ENCODE measurements at places on chromosomes 4 and X.

DNA sequence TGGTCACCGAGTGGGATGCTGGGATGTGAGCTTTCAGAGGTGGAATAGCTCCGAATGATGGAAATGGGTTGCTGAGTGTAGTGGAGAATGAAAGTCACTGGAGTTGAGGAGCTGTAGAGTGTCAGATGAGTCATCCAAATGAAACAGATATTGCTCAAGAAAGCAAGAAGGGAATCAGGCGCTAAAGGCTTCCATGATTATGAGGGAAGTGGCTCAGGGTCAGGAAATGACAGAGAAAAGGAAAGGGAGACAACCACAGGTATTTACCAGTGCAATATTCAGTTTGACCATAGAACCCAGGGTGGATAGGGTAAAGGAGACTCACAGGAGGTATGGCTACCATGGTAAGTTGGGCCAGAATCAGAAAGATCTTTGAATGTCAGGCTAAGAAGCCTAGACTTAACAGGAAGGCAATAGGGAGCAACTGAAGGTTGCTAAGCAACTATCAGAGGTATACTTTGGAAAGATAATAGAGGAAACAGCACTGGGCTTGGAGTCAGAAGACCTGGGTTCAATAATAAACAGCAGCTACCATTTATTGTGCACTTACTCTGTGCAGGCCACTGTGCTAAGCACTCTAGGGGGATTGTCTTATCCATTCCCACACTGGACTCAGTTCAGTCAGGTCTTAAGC lies 11.7 kb downstream of the LAS1L start:
- DNase-seq = no peak

DNA sequence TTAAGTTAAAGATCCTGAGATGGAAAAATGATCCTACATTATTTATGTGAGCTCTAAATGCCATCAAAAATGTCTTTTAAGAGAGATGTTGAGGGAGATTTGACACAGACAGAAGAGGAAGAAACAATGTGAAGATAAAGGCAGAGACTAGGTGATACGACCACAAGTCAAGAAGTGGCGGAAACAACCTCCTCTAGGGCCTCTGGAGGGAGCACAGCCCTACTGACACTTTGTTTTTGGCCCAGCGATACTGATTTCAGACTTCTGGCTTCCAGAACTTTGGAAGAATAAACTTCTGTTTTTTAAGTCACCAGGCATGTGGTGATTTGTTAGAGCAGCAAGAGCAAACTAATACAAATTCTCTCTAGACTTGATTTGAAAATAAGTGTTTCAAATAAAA lies 1216.1 kb downstream of the FSTL5 start:
- DNase-seq = no peak

DNA sequence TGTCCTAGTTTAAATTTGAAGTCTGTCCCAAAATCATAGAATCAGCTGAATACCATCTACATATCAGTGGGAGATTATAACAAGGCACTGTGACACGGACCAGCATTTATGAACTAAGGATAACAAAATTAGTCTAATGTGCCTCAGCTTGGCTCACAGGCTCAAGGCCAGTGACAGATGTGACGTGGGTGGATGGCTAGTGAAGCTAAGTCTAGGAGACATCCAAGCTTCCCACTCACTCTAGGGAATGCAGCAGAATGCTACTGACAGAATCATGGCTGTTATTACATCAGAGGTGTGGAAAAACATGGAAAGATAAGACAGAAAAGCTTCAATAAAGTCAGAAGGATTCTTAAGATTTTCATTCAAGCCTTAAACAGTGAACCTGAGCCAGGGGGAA lies 329.9 kb downstream of the NAF1 start:
- DNase-seq = no peak

GRCh38 chrX:8969378-8969777 lies 64.5 kb downstream of the FAM9B start:
- no peak for DNase-seq

DNA sequence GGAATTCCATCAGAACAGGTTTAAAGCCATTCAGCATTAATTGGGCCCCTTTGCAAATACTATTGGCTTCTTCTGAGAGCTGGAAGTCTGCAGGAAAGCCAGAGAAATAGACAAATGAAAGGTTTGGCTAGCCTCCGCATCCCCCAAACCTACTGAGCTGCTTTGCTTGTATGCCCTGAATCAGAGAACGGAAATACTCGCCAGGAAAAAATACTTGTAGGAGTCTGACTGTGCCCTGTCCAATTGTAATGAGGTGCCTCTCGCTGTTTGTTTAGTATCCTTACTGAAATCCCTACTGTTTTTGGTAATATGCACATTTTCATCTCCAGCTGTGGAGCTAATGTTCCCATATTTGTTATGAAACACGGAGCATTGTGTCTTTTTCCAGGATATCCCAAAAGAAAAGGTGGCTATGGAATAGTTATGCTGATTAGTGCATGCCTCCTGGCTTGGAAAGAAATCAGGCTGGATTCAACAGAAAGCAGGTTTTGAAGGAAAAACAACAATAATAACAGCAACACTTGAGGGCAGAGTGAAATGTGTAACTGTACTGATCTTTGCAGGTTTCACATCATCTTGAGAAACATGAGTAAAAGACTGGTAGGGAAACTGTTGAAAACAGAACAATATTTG lies 50.7 kb upstream of the NLGN4X start:
- no peak for DNase-seq

DNA sequence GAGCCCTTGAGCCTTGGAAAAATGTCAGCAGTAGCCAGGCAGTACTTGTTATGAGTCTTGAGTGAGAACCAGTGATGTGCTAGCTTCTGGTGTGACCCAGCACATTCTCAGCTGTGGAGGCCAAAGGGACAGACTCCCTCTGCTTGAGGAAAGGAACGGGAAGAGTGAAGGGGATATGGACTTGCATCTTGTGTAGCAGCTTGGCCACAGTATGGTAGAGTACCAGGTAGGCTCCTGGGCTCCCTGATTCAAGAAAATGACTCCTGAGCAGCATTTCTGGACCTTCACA lies 1601.9 kb upstream of the ADGRL3 start:
- DNase-seq = no peak

DNA sequence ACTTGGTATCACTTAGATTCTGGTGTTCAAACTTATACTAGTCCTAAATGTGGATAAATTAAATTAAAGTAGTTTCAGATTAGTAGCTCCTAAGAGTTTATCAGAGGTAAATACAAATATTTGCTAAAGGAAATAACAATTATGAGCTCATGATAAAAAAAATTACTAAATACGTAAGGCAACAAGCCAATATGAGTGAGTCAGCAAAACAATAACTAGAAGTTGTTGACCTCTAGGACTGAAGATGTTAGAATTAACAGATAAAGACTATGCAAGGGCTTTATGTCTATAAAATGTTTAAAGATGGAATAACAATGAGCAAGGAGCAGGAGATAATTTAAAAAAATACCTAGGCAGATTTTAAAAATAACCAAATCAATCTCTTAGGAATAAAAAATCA lies 195.8 kb downstream of the CLCN4 start:
- no peak for DNase-seq

DNA sequence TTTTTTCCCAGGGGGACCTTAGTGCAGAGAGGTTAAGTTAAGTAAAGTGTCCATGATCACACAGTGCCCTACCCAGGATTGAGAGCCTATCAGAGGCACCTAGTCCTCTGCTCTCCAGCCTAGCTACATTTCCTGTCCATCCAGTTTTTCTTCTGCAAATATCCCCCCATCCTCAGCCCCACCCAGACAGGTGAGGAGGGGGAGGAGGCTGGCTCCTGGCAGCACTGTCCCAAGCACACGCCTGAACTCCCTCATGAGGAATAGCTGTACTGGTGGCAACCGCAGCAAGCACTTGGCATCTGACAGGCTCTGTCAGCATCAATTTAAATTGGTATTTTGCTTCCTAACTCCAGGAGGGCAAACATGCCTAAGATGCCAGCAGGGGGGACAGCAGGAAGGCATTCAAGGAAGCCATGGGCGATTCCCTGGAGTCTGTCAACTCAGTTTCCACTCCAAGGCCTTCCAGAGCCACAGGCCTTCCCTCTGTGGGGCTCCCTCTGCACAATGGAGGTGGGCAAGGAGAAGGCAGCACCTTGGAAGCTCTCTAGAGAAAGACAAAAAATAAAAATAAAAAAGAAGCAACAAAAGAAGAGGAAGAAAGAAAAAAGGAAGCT lies 6.4 kb upstream of the FRMPD3 start:
- no peak for DNase-seq

- DNase-seq = no peak
Observed at GRCh38 chrX:131649741-131650140, 105.9 kb downstream of the OR13H1 start.

GRCh38 chr4:78846258-78846657 lies 70.1 kb downstream of the BMP2K start:
- DNase-seq = no peak

- DNase-seq = no peak
Observed at GRCh38 chr4:679104-679481, 4.8 kb downstream of the MYL5 start.

DNA sequence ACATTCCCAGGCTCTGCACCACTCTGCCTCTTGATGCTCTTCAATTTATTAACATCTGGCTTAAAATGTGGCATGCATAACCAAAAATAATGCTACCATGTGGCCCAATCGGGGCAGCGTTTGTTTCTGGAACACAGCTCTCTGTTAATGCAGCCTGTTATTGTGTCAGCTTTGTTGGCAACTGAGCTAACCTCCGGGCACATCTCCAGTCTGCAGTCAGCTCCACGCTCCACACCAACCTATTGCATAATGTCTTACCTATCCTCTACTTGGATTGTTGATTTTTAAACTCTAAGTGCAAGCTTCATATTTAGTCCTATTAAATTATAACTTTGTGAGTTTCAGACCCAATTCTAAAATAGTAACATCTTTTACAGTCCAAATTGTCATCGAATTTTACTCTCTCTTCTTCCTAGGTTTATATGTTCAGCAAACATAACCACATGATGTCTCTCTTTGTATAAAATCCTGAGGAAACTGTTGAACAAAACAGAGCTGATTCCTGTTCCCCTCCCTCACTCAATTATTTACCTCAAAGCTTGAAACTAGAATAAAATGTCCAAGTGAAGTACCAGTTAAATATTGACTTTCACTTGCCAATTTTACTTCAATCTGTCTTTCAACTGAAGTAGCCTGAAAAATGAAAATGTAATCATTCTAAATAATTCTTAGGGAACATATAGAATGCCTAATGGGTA lies 92.2 kb upstream of the RAPGEF2 start:
- no peak for DNase-seq

DNA sequence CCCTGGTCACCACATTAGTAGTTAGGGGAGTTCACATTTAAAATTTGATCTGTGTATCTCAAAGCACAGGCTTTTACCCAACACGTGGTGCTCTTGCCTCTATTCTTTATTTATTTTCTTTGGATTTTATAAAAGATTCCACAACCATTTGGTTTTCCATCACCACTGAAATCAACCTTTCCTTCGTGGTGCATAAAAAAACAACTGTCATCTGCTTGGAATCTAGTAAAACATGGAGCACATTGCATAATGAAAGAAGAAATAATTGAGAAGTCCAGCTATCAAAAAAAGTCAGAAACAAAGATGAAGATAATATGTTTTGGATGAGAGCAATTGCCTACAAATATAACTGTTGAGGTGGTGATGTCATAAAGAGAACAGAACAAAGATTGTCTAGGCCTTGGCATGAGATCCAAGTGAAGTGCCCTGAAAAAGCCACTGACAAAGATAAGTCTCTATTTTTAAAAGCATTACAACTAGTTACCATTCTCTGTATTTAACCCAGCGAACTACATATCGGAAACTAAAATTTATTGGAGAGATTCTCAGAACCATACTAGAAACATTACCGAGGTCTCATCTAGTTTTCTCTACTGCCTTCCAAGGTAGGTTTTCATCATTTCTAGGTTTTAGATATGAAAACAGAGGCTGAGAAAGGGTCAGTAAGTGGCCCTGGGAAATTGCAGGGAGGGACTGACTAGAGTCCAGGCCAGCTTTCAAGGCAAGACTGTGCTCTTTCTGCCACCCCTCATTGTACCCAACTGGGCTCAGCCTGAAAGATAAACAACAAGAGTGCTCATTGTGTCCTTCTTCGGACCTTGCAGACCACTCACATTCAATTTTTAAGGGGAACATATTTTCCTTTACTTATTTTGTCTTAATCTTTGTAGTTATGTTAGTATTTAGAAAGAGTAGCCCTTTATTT lies 127.3 kb downstream of the MAD2L1 start:
- no peak for DNase-seq

DNA sequence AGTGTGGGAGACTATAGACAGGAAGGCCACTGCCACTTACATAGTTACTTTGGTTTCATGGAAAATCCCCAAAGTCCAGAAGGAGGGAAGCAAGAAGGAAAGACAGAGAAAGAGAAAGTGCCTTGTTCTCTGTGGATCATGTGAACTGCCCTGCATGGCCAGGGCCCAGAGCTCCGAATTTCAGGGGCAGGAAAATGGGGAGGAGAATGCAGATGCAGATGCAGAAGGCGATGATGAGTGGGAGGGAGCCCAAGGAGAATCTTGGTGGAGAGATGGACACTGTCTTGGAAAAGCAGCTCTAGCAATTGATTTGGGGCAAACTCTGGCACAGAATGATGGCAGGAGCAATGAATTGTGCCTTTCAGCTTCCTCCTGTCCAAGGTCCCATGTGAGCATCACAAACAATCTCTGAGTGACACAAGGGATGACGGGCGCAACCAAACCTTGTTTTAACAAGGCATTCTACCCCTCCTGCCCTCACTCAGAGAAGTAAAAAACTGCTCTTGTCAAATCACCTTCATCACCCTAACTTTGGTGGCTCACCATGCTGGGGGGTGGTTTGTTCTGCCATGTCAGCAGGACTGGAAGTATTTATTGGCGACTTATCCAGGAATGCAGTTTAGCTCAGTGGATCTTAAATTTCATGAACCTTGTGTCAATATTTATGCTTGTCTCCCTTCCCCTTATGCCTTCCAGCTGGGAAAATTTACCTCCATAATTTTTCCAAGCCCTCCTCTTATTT lies 53.5 kb downstream of the TSC22D3 start:
- DNase-seq = no peak

DNA sequence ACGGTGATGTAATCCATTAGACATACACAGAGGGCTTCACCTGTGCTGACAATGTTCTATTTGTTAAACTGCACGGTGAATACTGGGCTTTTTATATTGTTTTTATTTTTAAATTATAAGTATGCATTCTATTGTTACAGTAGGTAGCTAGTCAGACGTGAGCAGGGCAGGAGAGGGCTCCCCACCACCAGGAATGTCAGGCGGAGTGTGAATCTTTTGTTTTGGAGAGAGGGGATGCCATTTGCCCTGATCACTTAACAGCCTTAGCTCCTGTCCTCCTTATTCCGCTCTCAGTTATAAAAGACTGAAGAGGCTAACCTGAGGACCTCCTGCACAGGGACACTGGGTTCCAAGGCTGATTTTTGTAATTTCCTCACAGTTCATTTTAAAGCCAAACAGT lies 151.6 kb upstream of the TAPT1 start:
- DNase-seq = no peak

GRCh38 chrX:2793752-2794151 lies 35.0 kb upstream of the GYG2 start:
- DNase-seq = no peak

- peak; percentile 43 for DNase-seq
Observed at GRCh38 chrX:151151665-151152267, 24.6 kb upstream of the GPR50 start.

- no peak for DNase-seq
Observed at GRCh38 chrX:133923548-133923947, 61.8 kb downstream of the GPC3 start.

- no peak for DNase-seq
Observed at GRCh38 chr4:156792462-156793085, 179.0 kb downstream of the PDGFC start.

- DNase-seq = no peak
Observed at GRCh38 chr4:5921981-5922380, 29.1 kb upstream of the CRMP1 start.

- DNase-seq = no peak
Observed at GRCh38 chrX:97026406-97026805, 142.7 kb downstream of the RPA4 start.

- DNase-seq = no peak
Observed at GRCh38 chr4:16819652-16820051, 78.8 kb downstream of the LDB2 start.

Data from CD4-positive, CD25-positive, alpha-beta regulatory T cell (primary cell).